ENCODE measurements at places on chromosomes 13 and 19. TPM values are rescaled to one million over a fixed set of nuclear protein-coding genes. Genes with fewer than 3 reads are reported as not detected.

CLPTM1 gene
- 39.8 TPM for total RNA-seq

SYT3 gene
- total RNA-seq = not detected

FFAR1 gene
- total RNA-seq = not detected

PSG11 gene
- total RNA-seq = not detected

CCDC70 gene
- 0.45 TPM for total RNA-seq

HSD17B14 gene
- total RNA-seq = 0.47 TPM

SPC24 gene
- 60.5 TPM for total RNA-seq

RNASEH2A gene
- 44.1 TPM for total RNA-seq

SERP2 gene
- total RNA-seq = 0.63 TPM

NKPD1 gene
- total RNA-seq = 0.07 TPM

TGFBR3L gene
- total RNA-seq = 5.9 TPM

MOB3A gene
- 175 TPM for total RNA-seq

DNA sequence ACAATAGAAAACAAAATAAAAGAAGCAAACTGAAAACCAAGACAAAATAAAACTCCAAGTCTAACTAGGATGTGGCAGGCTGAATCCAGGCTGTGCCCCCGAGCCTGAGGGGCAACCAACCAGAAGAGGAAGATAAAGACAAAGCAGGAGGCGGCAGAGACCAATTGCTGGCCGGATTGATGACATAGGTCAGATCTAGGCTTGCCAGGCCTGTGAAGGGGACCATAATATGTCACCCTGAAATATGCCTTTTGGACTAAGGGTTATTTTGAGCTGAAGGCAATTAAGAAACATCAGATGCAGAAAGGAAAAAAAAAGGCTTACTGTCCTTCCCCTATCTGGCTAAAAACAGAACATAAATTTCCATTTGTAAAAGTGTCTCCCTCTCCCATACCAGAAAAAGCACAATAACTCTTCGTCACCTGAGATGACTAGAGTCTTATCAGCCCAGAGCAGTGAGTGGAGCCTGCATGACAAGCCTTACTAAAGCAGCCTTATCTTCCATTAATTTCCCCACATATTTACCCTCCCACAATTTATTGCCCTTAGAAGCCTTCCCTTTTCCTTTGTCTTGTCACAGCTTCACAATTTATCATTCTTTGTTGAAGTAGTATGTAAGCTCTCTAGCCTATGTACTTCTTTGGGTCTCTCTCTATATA, 22.8 kb downstream of the ATP8A2 start:
- H3K36me3 ChIP-seq = no peaks in the 10 kb centered on the region
- no peaks in the 10 kb centered on the region for H3K4me1 ChIP-seq
- no peak overlapping the region for H3K4me3 ChIP-seq
- DNase-seq = no peak
- H3K27me3 ChIP-seq = peaks cover 19% of the 10 kb centered on the region

DNA sequence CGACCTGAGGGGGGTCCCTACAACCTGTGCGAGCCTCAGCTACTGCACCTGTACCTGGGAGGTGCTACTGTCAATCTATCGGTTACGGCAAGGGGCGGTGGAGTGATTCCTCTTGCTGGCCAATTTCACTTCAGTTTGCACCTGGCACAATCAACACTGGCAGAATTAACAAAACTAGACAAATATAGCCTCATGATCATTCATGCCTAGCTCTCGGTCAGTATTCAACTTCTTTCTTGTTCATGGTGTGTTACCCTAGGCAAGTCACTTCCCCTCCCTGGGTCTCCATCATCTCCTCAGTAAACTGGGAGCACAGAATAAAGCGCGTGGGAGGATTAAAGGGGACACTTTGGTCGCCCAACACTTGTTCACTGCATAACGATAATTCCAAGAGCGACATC, 618 bp downstream of the HAUS8 start:
- peak overlapping the region; percentile 98 for H3K27ac ChIP-seq
- peaks cover 49% of the 10 kb centered on the region for H3K36me3 ChIP-seq
- no peaks in the 10 kb centered on the region for H3K27me3 ChIP-seq
- H3K4me1 ChIP-seq = peaks cover 51% of the 10 kb centered on the region
- DNase-seq = no peak
- peak overlapping the region; percentile 98 for H3K4me3 ChIP-seq

- no peak overlapping the region for H3K4me3 ChIP-seq
- no peaks in the 10 kb centered on the region for H3K36me3 ChIP-seq
- peak; percentile 28 for DNase-seq
- peaks cover 8% of the 10 kb centered on the region for H3K4me1 ChIP-seq
Observed at GRCh38 chr19:7729831-7730285, 2.1 kb downstream of the CLEC4G start.

DNA sequence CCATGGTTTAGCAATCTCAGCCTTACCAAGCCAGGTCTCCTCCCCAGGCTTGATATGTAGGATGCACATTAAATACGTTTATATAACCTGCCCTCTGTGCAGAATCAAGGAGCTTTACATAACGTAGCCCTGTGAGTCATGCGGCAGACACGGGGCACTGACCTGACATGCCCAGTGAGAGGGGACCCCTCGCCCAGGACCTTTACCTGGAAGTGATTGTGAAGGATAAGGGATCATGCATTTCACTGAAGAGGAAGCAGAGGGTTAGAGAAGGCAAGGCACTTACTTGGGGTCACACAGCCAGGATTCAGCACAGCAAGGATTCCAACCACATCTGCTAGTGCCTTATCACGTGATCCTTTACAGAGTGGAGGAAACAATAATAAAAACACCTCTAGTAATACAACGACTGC, 18.9 kb upstream of the FOSB start:
- no peak for DNase-seq
- H3K4me1 ChIP-seq = peaks cover 42% of the 10 kb centered on the region
- H3K27ac ChIP-seq = peak overlapping the region; percentile 60
- peak overlapping the region; percentile 61 for H3K4me3 ChIP-seq

DNA sequence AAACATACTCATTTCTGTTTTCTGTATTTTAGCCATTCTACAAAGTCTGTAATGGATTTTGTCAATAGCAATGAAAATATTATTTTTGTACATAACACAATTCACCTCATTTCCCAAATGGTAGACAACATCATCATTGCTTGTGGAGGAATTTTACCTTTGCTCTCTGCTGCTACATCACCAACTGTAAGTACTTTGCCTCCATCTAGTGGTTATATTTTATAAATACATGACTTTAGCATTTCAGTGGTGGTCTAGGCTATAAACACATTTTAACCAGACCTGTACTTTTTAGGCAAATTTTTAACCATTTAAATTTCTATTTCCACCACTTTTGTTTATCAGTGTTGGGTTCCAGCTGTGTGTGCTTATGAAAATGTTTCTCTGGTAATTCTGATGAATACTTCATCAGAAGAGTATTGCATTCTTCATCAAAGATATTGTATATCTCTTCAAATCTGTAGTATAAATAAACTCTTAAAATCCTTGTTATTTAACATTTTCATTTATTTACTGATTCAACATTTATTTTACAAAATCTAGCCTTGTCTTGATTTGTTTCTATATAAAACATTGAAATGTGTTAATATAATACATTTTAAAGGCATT, 222.4 kb downstream of the NBEA start:
- peaks cover 3% of the 10 kb centered on the region for H3K4me1 ChIP-seq
- no peak overlapping the region for H3K27ac ChIP-seq
- H3K36me3 ChIP-seq = no peaks in the 10 kb centered on the region
- no peaks in the 10 kb centered on the region for H3K27me3 ChIP-seq
- no peak overlapping the region for H3K4me3 ChIP-seq
- no peak for DNase-seq

DNA sequence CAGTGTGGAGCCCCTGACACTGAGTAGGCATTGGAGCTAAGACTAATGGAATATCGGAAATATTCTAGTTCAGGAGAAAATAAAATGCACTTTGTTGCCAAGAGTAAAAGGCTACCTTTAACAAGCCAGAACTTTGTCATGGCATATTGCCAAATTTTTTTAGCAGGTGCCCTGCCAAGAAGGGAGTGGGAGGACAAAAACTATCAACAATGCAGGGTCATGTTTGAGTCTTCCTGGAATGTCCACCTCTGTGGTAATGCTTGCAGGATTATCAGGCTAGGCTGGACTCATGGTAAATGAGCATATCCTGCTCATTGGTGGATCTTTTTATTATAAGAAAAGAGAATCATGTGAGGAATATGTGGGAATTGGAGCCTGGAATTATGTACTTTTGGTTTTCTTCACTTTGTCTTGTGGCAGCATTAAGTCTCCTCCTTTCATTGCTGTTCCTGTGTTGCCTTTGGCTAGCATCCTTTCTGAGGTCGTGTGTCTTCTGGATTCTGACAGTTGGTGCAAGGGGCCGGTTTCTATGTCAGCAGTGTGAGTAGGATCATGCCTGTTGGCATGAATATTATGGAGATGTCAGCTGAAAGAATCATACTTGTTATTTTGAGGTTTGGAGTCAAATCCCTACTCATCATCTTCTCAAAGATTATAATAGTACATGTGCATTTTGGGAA, 122.9 kb upstream of the SPRY2 start:
- H3K4me3 ChIP-seq = no peak overlapping the region
- no peak overlapping the region for H3K27ac ChIP-seq
- H3K36me3 ChIP-seq = no peaks in the 10 kb centered on the region

DNA sequence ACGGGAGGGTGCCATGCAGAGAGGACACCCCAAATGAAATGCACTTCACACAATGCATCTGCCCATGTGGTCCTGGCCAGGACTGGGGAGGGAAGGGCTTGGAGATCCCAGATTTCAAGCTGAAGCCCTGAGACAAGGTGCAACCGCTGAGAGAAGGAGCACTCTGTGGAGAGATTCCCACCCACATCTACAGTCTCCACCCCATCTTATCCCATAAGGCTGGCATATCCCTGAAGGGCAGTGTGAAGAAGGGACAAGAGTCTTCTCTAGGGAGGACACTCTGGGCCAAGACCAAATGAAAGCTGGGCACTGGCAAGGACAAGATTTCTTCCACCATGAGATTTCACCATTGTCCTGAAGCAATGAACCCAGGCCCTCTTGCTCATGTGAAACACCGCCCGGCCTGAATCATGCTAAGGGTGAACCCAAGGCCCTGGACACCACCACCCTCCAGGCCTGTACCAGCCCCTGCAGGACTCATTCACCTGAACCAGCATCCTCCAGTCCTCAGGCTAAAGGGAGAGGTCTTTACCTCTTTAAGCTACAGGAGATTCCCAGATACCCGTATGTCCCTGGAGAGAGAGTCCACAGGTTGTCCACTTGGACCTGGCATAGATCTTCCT, 20.5 kb downstream of the CEACAM4 start:
- H3K27ac ChIP-seq = no peak overlapping the region
- H3K27me3 ChIP-seq = peaks cover 5% of the 10 kb centered on the region
- DNase-seq = no peak
- no peaks in the 10 kb centered on the region for H3K4me1 ChIP-seq

DNA sequence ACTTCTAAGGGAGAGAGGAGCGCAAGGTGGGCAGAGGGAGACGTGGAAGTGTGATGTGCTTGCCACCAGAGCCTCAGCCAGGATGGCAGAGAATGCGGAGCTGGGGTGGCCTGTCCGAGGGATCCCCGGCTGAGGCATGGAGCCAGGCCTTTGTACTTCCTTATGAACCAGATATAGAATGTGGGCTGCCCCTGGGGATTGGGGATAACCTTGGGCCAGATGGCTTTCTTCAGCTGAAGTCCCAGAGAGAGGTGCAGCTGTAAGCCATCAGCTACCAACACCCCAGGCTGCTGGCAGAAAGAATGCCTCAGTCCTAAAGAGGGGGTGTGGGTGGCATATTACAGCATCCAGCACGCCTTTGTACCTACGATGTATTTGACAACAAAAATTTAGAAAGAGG, 25.5 kb upstream of the FBXO17 start:
- DNase-seq = no peak
- H3K4me1 ChIP-seq = no peaks in the 10 kb centered on the region
- H3K27me3 ChIP-seq = peaks cover 7% of the 10 kb centered on the region
- no peaks in the 10 kb centered on the region for H3K36me3 ChIP-seq
- H3K4me3 ChIP-seq = no peak overlapping the region

GRCh38 chr13:112510002-112510780, 77.8 kb downstream of the TUBGCP3 start:
- peaks cover 29% of the 10 kb centered on the region for H3K36me3 ChIP-seq
- H3K27ac ChIP-seq = no peak overlapping the region
- no peak overlapping the region for H3K4me3 ChIP-seq
- DNase-seq = peak; percentile 15
- peaks cover 11% of the 10 kb centered on the region for H3K4me1 ChIP-seq
- H3K27me3 ChIP-seq = no peaks in the 10 kb centered on the region

- no peak overlapping the region for H3K27ac ChIP-seq
- H3K27me3 ChIP-seq = peaks cover 2% of the 10 kb centered on the region
- no peak for DNase-seq
- no peak overlapping the region for H3K4me3 ChIP-seq
Observed at GRCh38 chr13:32278426-32278825, 36.7 kb downstream of the ZAR1L start.

- H3K27ac ChIP-seq = no peak overlapping the region
- H3K36me3 ChIP-seq = no peaks in the 10 kb centered on the region
- DNase-seq = no peak
- no peaks in the 10 kb centered on the region for H3K27me3 ChIP-seq
- no peak overlapping the region for H3K4me3 ChIP-seq
- peaks cover 16% of the 10 kb centered on the region for H3K4me1 ChIP-seq
Observed at GRCh38 chr13:29855784-29856183, 5.4 kb upstream of the UBL3 start.

GRCh38 chr13:24892829-24893228, 128.9 kb downstream of the RNF17 start:
- no peaks in the 10 kb centered on the region for H3K27me3 ChIP-seq
- H3K36me3 ChIP-seq = peaks cover 40% of the 10 kb centered on the region
- no peak for DNase-seq
- H3K4me1 ChIP-seq = no peaks in the 10 kb centered on the region
- H3K27ac ChIP-seq = no peak overlapping the region
- H3K4me3 ChIP-seq = no peak overlapping the region

DNA sequence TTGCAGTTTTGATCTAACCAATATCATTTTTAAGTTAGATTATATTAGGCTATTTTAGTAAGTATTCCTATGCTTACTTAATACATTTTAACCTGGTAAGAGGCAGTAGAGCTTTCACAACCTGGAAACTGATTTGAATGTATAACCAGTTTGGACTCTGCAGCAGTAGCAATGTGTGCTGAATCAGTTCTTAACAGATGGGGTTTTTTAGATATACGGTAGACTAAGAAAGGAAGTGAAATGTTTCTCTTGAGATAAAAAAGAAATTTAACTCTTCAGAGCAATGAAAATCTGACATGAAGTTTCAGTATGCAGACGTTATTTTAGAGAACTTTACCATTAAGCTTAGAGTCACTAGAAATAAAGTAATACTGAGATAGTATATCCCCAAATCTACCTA, 2.7 kb downstream of the NBEA start:
- H3K4me1 ChIP-seq = peaks cover 21% of the 10 kb centered on the region
- DNase-seq = no peak
- H3K27me3 ChIP-seq = peaks cover 39% of the 10 kb centered on the region
- H3K4me3 ChIP-seq = no peak overlapping the region
- H3K36me3 ChIP-seq = no peaks in the 10 kb centered on the region

GRCh38 chr19:36009220-36009619, 607 bp upstream of the SYNE4 start:
- H3K27ac ChIP-seq = no peak overlapping the region
- DNase-seq = peak; percentile 64
- peak overlapping the region; percentile 11 for H3K4me3 ChIP-seq
- H3K27me3 ChIP-seq = no peaks in the 10 kb centered on the region
- peaks cover 7% of the 10 kb centered on the region for H3K36me3 ChIP-seq

GRCh38 chr13:25971459-25972145, 80.2 kb downstream of the SHISA2 start:
- H3K27me3 ChIP-seq = no peaks in the 10 kb centered on the region
- peak; percentile 63 for DNase-seq
- H3K36me3 ChIP-seq = no peaks in the 10 kb centered on the region
- peak overlapping the region; percentile 9 for H3K27ac ChIP-seq
- H3K4me3 ChIP-seq = no peak overlapping the region
- H3K4me1 ChIP-seq = peaks cover 42% of the 10 kb centered on the region

GRCh38 chr19:45311621-45312020, 11.1 kb downstream of the CKM start:
- DNase-seq = no peak
- peaks cover 9% of the 10 kb centered on the region for H3K27me3 ChIP-seq
- no peak overlapping the region for H3K27ac ChIP-seq
